ENCODE measurements at places on chromosomes 3 and 15. TPM values are rescaled to one million over a fixed set of nuclear protein-coding genes. Genes with fewer than 3 reads are reported as not detected.

Gene SLC35G2
- total RNA-seq, result 8.3 TPM

Gene STAC
- total RNA-seq, result 0.14 TPM

Gene MESP2
- not detected for total RNA-seq

Gene ZPLD1
- 0.14 TPM for total RNA-seq

Gene PARP15
- total RNA-seq, result 0.22 TPM

Gene EPHA3
- 0.22 TPM for total RNA-seq

Gene VIPR1
- total RNA-seq, result 2.0 TPM

Gene ARL14
- total RNA-seq, result 0.14 TPM

Gene TRH
- total RNA-seq, result not detected

Gene CD86
- not detected for total RNA-seq

Gene PATL2
- 0.44 TPM for total RNA-seq

Gene CACNA2D3
- total RNA-seq, result not detected

Gene BCL2A1
- total RNA-seq, result 1.3 TPM

Gene HYAL2
- total RNA-seq, result 24.9 TPM

Gene GATM
- 0.29 TPM for total RNA-seq

Gene RPL4
- total RNA-seq, result 2,582 TPM

Gene ALDH1A2
- 0.86 TPM for total RNA-seq

Gene DPPA2
- total RNA-seq, result not detected

Gene IGSF11
- total RNA-seq, result not detected

Gene POLG
- 90.3 TPM for total RNA-seq

Gene CCR8
- total RNA-seq, result not detected

Gene CFAP100
- not detected for total RNA-seq

Gene PRR20G
- not detected for total RNA-seq

Gene FEZF2
- not detected for total RNA-seq

Gene SLC28A2
- total RNA-seq, result not detected

Gene TMEM41A
- 17.0 TPM for total RNA-seq

Gene FES
- total RNA-seq, result 8.8 TPM

Gene NPAP1
- not detected for total RNA-seq

Gene AGTR1
- 0.22 TPM for total RNA-seq

Gene GPR62
- not detected for total RNA-seq

Gene FSTL1
- 957 TPM for total RNA-seq

Gene PODXL2
- 0.88 TPM for total RNA-seq

Gene PLA2G4E
- total RNA-seq, result not detected

Gene ARPC4
- total RNA-seq, result 327 TPM

Gene MUC20
- not detected for total RNA-seq

Gene ADGRG7
- not detected for total RNA-seq

Gene GOLGA8S
- total RNA-seq, result not detected

Gene ARID3B
- total RNA-seq, result 4.4 TPM

Gene GOLGA6D
- not detected for total RNA-seq

Gene TMCO5A
- not detected for total RNA-seq

Gene LRRC3B
- not detected for total RNA-seq

Gene SGO1
- 15.5 TPM for total RNA-seq

Gene DNASE1L3
- not detected for total RNA-seq

Gene LRRIQ4
- total RNA-seq, result 0.14 TPM

Gene ADPRH
- 3.7 TPM for total RNA-seq

Gene CCR9
- not detected for total RNA-seq

Gene CRABP1
- not detected for total RNA-seq

All from placental pericyte (primary cell).